HFFc6 (cell line): ENCODE measurements at places on chromosomes 6 and 20. TPM values are rescaled to one million over a fixed set of nuclear protein-coding genes. Genes with fewer than 3 reads are reported as not detected.

- peaks cover 19% of the 10 kb centered on the region for H3K4me1 ChIP-seq
- H3K36me3 ChIP-seq, result peaks cover 2% of the 10 kb centered on the region
- no peak overlapping the region for H3K27ac ChIP-seq
- peaks cover 4% of the 10 kb centered on the region; the same call in 1 of the 2 replicates for H3K27me3 ChIP-seq
- DNase-seq, result no peak
Observed at GRCh38 chr6:109701221-109701620, 10.1 kb downstream of the FIG4 start.

DNA sequence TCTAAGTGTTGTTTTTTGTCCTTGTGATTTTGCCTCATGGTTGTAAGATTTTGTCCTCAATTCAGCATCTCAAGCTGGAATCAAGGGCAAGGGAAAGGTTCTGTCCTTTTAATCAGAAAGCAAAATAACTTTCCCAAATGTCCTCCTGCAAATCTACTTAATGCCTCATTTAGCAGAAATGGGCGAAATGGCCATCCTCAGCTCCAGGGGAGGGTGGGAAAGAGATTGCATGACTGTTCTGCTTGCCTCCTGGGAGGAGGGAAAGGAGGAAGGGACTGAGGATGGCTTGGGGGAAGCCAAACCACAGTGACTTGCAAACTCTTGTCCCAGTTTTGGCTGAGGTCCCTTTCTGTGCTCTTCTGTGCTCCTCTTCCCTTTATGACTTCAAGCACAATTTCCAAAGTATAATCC, 43.4 kb downstream of the TNFAIP3 start:
- peak overlapping the region; percentile 35; the same call in 1 of the 2 replicates for H3K27ac ChIP-seq
- no peaks in the 10 kb centered on the region; the same call in 1 of the 2 replicates for H3K27me3 ChIP-seq
- H3K4me1 ChIP-seq, result peaks cover 48% of the 10 kb centered on the region
- no peak for DNase-seq
- H3K36me3 ChIP-seq, result peaks cover 11% of the 10 kb centered on the region
- H3K4me3 ChIP-seq, result no peak overlapping the region

ANKEF1 gene
- total RNA-seq, result not detected in 2 replicates

KDM1B gene
- 17.4 to 19.3 TPM (median 18.2 TPM) in 3 replicates for total RNA-seq
